AG09309 (cell line): ENCODE measurements at places on chromosomes 11 and 22.

GRCh38 chr11:93525601-93526345 lies 17.4 kb downstream of the SMCO4 start:
- no peak for DNase-seq

DNA sequence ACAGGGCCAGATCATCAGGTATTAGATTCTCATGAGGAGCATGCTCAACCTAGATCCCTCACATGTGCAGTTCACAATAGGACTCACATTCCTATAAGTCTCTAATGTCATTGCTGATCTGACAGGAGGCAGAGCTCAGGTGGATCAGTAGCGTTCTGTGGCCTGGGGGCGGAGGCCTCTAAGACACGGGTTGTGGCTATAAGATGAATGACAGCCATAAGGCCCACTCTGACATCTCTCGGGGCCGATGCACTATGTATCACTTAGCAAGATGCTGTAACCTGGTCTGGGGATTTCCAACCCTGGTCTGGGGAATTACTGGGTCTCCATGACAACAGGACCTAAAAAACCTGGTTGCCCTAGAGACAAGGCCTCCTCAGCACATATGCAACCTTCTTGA lies 932.7 kb downstream of the TBC1D22A start:
- DNase-seq = no peak

GRCh38 chr11:91997226-91997625 lies 227.4 kb upstream of the FAT3 start:
- no peak for DNase-seq

DNA sequence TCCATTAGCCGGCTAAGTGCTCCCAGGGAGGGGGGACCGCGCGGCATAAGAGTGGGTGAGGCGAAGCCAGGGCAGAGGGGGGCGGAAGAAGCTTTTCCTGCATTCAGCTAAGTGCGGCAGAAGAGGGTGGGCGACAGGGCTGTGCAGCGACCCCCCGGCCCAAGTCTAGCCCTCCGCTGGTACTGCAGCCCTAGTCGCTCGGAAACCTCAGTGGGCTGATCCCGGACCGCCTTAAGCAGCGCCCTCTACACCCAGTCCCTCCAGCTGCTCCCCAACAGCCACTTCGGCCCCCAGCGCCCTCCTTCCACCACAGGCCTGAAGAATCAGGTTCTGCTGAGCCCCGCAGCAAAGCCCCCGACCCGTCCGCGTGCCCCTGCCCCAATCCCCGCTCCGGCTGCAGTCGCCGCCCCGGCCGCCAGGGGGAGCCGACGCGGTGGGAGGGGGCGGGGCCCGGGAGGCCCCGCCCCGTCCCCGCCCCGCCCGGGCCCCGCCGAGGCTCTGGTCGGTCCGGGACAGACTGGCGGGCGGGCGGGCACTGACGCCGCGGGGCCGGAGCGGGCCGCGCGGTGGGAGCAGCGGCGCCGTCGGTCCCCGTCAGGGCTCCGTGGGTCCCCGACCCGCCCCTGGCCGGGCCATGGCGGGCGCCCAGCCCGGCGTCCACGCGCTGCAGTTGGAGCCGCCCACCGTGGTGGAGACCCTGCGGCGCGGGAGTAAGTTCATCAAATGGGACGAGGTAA lies at the start of gene PLCB3:
PLCB3 (plus strand) TSS at position 515 of the 737 bp plus-strand sequence; CDS start at position 635, 120 bp downstream.
- DNase-seq = no peak

DNA sequence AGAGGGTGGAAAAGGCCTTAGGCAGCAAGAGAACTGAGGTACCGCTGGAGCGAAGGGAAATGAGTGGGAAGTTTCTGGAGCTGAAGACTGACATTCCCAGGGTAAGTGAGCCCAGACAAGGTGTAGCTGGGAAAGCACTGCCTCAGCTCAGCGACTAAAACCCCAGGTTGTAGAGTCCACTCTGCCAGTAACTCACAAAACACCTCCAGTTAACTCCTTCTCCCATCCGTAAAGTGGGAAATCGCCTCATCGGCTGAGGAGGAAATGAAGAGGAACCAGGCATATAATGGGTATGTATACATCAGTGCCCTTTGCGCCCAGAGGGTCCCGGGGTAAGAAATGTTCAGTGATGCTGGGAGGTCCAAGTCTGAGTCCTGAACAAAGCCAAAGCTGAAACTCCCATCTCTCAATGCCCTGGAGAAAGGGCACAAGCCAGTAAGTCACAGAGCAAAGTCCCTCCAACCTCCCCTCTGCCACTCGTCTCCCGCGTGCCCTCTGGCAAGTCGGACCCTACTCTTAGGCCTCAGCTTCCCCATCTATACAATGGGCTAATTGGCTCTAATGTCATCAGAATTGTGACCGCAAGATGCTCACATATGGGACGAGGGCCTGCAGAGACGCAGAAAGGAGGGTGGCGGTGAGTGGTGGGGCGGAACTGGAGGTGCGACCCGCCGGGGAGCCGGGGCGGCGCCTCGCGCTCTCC lies 588 bp downstream of the VPS37C start:
- no peak for DNase-seq
